Pancreas (tissue), 10 donors: ENCODE measurements at places on chromosomes 1 and 21. TPM values are rescaled to one million over a fixed set of nuclear protein-coding genes. Genes with fewer than 3 reads are reported as not detected.

GRCh38 chr1:218983433-218983832, 190.2 kb upstream of the LYPLAL1 start:
- H3K27ac ChIP-seq: no peak overlapping the region
- no peak for DNase-seq
- H3K27me3 ChIP-seq: no peaks in the 10 kb centered on the region
- no peaks in the 10 kb centered on the region for H3K4me1 ChIP-seq
- H3K36me3 ChIP-seq: no peaks in the 10 kb centered on the region

DNA sequence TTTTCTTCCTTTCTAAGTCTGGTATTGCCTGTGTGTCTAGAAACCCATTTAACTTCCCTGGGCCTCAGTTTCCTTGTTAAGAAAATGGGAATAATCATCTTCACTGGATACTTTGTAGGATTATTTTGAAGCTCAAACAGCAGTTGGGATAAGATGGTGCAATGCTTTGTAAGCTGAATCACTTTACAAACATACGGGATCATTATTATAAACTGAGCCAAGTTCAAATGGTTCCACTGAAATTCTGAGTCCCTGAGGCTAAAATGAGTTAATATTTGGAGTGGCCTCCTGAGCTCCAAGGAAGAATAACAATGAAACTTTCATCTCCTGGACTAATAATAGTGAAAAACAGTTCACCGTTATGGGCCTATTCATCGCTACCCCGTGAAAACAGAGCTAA, 388.0 kb downstream of the PLPP3 start:
- no peak for DNase-seq
- no peaks in the 10 kb centered on the region for H3K36me3 ChIP-seq
- no peak overlapping the region for H3K27ac ChIP-seq
- no peaks in the 10 kb centered on the region for H3K4me1 ChIP-seq
- no peaks in the 10 kb centered on the region for H3K27me3 ChIP-seq

DNA sequence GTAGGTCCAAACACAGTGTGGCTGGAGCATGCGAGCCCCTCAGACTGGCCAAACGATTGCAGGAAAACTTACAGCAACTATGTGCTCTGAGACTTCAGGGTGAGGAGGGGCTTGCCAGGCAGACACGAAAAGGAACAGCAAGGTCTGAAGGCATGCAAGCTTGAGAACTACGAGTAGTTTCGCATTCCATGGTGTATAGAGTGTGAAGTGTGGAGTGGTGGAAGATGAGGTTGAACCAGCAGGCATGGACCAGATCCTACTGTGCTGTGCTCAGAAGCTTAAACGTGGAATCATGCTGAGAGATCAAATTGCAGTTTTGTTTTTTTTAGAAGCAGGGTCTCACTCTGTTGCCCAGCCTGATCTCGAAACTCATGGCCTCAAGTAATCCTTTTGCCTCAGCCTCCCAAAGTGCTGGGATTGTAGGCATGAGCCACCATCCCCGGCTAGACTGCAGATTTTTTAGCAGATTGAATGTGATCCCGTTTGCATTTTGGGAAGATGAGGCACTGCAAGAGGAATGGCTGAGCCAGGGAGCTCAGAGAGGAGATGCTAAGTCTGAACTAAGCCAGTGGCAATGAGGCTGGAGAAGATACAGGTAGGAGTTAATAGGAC, 5.1 kb upstream of the TFAP2E start:
- no peaks in the 10 kb centered on the region for H3K27me3 ChIP-seq
- H3K36me3 ChIP-seq: no peaks in the 10 kb centered on the region

DNA sequence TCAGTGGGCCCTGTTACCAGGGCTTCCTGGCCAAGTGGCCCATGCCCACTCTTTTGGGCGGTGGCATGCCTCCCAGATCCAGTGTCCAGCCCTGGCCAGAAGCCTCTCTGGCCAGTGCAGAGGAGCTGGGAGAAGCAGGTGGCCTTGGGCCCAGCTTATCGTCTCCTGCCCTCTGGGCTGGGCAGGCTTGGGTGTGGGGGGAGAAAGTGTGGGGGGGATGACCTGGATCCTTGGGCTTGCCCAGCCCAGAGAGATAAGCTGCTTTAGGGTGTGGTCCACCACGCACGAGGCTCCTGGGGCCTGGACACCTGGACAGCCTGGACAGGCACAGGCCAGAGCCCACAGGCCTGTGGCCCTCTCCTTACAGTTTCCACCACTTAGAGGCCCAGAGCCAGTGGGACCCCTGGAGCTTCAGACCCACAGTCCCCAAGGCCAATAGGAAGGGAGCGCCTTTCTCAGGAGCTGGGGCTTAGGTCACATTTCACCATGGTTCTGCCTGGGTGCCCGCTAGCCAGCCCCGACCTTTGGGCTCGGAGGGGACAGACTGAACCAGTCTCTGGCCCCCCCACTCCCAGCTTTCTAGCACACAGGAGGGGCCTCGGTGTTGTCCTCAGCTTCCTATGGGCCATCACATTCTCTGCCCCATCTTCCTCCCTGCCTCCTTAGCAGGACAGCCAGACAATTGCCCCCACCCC, 1.8 kb downstream of the ESPN start:
- H3K27me3 ChIP-seq: no peaks in the 10 kb centered on the region
- no peak overlapping the region for H3K27ac ChIP-seq
- peaks cover 7% of the 10 kb centered on the region for H3K4me1 ChIP-seq
- DNase-seq: no peak

- H3K36me3 ChIP-seq: no peaks in the 10 kb centered on the region
- H3K4me1 ChIP-seq: no peaks in the 10 kb centered on the region
- H3K4me3 ChIP-seq: no peak overlapping the region
- DNase-seq: no peak
Measured at GRCh38 chr1:6140413-6140812, 39.7 kb downstream of the CHD5 start.

DNA sequence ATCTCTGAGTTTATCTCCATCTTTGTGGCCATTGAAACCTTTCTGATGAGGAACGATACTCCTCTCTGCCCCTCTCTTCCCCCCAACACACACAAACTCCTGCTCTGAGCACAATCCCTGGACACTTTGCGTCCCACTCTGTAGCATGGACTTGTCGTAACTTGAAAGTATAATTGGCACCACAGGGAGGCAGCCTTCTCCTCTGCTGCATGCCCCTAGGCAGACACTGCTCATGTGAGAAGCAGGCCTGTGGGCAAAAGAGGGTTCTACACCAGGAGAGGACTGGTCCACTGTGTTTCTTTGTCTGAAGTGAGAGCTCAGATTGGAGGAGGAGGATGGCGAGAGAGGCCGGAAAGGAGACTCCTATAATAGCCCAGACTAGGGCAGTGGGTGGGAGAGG, 3.8 kb upstream of the PARS2 start:
- H3K27me3 ChIP-seq: no peaks in the 10 kb centered on the region
- H3K36me3 ChIP-seq: no peaks in the 10 kb centered on the region
- H3K27ac ChIP-seq: no peak overlapping the region
- no peak for DNase-seq

- no peak overlapping the region for H3K27ac ChIP-seq
- H3K4me1 ChIP-seq: no peaks in the 10 kb centered on the region
- H3K27me3 ChIP-seq: no peaks in the 10 kb centered on the region
- DNase-seq: no peak
- H3K36me3 ChIP-seq: no peaks in the 10 kb centered on the region
Measured at GRCh38 chr1:148362216-148362611, 120.9 kb downstream of the PPIAL4G start.

DNA sequence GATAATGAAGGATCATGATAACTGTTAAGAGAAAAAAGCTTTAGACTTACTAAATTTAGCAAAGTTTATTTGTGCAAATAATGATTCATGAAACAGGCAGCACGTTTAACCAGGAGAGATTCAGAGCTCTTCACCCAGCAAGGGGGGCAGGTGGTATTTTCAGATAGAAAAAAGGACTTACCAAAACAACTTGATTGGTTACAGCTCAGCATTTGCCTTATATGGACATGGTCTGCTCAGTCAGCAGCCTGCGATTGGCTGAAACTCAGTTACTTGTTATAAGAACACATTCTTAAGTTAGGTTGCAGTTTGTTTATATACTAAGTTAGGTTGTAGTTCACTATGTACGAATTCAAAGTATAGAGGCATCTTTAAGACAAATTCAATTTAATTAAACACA, 165.6 kb downstream of the DUSP10 start:
- H3K4me3 ChIP-seq: no peak overlapping the region
- DNase-seq: no peak
- H3K4me1 ChIP-seq: peaks cover 8% of the 10 kb centered on the region

GRCh38 chr1:53530550-53530949, 71.4 kb downstream of the DMRTB1 start:
- no peak for DNase-seq
- H3K4me1 ChIP-seq: no peaks in the 10 kb centered on the region
- no peaks in the 10 kb centered on the region for H3K36me3 ChIP-seq

- DNase-seq: no peak
- no peaks in the 10 kb centered on the region for H3K36me3 ChIP-seq
- no peak overlapping the region for H3K4me3 ChIP-seq
Measured at GRCh38 chr21:21971384-21971783, 973.2 kb downstream of the NCAM2 start.

DNA sequence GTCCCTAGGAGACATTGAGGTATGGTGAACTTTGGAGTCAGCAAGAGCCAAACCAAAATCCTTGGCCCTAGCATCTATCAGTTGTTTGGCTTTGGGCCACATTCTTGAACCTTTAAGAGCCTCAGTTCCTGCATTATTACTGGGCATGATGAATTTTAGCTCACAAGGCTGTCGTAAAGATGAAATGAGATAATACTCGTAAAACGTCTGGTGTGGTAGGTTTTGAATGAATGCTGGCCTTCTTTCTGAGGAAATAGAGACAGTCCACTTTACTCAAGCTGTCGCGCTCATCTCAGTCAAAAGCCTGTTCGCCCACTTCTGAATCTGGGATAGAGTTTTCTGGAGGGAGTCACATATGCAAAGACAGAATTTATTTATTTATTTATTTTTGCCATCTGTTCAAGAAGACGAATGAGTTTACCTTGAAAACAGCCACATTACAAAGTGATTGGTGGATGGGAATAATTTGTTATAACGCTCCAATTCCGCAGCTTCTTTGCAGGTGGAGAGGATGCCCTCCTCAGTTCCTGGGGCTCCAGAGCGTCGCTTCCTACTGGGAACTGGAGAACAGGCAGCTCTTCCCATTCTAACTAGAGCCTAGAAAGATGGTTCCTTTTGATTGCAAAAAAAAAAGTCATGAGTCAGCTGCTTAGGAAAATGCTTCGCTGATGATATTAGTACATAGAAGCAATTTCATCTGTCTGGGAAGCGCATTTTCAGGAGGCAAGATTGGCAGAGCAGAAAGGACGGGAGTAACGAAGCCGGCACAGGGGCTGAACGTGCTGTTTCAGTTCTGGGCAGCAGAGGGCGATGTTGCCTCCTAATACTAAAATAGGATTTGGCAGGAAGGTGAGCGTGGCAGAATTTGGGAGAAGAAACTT, 49.9 kb upstream of the CYP2J2 start:
- no peak overlapping the region for H3K4me3 ChIP-seq
- no peaks in the 10 kb centered on the region for H3K4me1 ChIP-seq
- no peak overlapping the region for H3K27ac ChIP-seq
- H3K36me3 ChIP-seq: no peaks in the 10 kb centered on the region
- DNase-seq: peak; percentile 23
- no peaks in the 10 kb centered on the region for H3K27me3 ChIP-seq

- H3K27me3 ChIP-seq: no peaks in the 10 kb centered on the region
- no peak overlapping the region for H3K4me3 ChIP-seq
- no peak overlapping the region for H3K27ac ChIP-seq
- no peak for DNase-seq
- H3K4me1 ChIP-seq: no peaks in the 10 kb centered on the region
- no peaks in the 10 kb centered on the region for H3K36me3 ChIP-seq
Measured at GRCh38 chr1:160143695-160144094, 7.7 kb upstream of the ATP1A4 start.

DNA sequence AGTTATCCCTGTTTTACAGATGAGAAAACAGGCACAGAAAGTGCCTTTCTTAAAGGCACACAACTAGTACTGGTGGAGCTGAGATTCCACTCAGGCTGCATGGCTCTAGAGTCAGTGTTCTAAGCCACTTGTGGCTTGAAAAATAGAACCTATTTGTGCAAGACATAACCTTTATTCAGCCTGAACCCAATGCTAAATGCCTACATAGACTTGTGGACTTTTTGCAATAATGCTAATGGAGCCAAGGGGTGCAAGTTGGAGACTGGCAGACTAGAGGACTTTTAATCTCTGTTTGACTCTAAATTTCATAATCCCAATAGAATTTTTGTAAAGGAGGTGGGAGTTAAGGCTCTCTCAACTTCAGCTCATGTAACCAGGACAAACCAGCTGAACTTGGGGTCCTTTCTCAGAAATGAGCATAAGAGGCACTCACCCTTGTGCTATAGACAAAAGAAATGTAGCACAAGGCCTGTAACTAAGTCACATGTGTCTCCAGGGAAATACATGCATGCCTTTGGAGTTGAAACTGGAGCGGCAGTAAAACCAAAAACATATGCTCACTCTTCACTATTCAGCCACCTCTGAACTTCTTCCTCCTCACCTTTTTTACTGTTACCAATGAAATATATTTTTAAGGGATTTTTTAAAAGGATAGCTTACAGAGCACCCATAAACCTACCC, 43.0 kb upstream of the AK4 start:
- no peak overlapping the region for H3K4me3 ChIP-seq
- H3K4me1 ChIP-seq: no peaks in the 10 kb centered on the region
- H3K27me3 ChIP-seq: no peaks in the 10 kb centered on the region
- no peaks in the 10 kb centered on the region for H3K36me3 ChIP-seq
- no peak for DNase-seq
- no peak overlapping the region for H3K27ac ChIP-seq

- H3K27ac ChIP-seq: peak overlapping the region; percentile 75
- H3K36me3 ChIP-seq: no peaks in the 10 kb centered on the region
- DNase-seq: peak; percentile 90
Measured at GRCh38 chr1:203769505-203770343, 4.7 kb downstream of the LAX1 start.

- H3K4me3 ChIP-seq: no peak overlapping the region
- no peaks in the 10 kb centered on the region for H3K27me3 ChIP-seq
- DNase-seq: no peak
Measured at GRCh38 chr1:119373465-119373864, 4.9 kb downstream of the HAO2 start.

DNA sequence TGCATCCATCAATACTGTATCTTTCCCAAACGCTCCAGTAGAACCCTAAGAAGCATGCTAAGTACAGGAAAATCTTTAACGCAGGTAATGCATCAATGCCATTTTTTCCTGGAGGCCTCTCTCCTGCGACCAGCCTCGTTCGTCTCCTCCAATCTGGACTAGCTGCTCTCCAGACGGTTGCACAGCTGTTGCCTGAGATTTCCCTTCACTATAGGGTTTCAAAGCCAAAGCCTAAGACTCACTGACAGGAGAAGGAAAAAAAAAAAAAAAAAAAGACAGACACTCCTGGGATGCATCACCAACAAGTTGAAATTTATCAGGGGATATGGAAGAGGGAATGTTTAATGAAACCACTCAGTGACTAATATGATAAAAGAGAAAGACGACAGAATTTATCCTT, 93.0 kb downstream of the APP start:
- no peak overlapping the region for H3K4me3 ChIP-seq
- no peak for DNase-seq
- H3K27ac ChIP-seq: no peak overlapping the region
- no peaks in the 10 kb centered on the region for H3K36me3 ChIP-seq
- no peaks in the 10 kb centered on the region for H3K4me1 ChIP-seq

- H3K27ac ChIP-seq: no peak overlapping the region
- peaks cover 11% of the 10 kb centered on the region for H3K36me3 ChIP-seq
- H3K4me1 ChIP-seq: no peaks in the 10 kb centered on the region
- no peak overlapping the region for H3K4me3 ChIP-seq
- no peak for DNase-seq
- H3K27me3 ChIP-seq: no peaks in the 10 kb centered on the region
Measured at GRCh38 chr1:193144361-193144938, 22.6 kb downstream of the CDC73 start.

CHODL gene
- polyA plus RNA-seq: 0.16 TPM

KIF2C gene
- polyA plus RNA-seq: 0.40 TPM

CHRM3 gene
- 2.2 TPM for polyA plus RNA-seq

SLAMF7 gene
- polyA plus RNA-seq: 0.34 TPM

DNM3 gene
- 0.40 TPM for polyA plus RNA-seq
